ENCODE measurements at places on chromosomes 11 and 22. TPM values are rescaled to one million over a fixed set of nuclear protein-coding genes. Genes with fewer than 3 reads are reported as not detected.
A peak's percentile ranks its signal among the peaks of the same experiment; 100 is the strongest.

DNA sequence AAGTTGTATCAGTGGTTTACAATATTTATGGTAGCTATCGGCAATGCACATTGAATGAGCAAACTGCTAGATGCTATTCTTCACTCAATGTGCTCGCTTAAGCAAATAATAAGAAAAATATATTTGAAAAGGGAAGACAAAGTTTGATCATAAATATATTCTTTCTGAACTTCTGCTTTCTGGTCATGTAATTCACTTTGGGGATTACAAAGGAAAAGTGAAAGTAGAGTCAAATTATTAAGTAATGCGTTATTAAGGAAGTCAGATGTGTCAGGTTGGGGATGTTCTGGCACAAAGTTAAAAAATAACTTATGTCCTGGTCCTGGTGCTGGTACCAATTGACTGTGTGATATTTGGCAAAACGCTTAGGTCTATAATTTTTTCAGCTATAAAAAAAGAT lies 98.0 kb upstream of the TRIM77 start:
- ATAC-seq, result no peak

DNA sequence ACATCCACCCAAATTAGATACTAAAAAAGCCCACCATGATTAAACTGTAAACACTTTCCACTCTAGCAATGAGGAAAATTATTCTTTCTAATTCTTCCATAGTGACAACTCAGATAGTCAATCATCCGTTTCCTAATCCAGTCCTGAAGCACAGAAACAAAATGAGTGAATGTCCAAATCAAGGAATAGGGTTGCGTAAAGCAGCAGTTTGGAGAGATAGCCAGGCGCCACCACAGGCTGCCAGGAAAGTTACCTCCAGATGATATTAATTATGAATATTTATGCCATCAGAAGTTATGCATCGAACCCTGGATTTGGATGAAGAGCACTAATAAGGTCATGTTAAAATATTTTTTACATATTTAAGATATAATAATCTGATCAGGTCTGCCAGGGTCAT lies 63.2 kb downstream of the ETS1 start:
- no peak for ATAC-seq

DNA sequence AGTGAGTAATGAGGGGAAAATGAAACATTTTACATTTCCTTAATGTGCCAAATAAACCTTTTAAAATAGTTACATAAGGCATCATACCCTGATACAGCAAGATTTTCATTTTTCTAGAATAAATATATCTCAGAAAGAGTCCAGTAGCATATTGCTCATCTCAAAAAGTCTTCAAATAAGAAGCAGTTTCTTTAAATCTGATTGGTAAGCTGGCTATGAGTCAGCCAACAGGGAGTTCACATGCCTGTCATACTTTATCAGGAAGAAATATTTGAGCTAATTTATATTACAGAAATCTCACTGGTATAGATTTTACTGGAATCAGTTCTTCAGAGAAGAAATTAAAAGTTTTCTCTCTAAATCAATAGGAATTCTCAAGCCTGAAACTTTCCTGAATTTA lies 258.1 kb downstream of the C11orf87 start:
- ATAC-seq, result no peak

GRCh38 chr11:92657226-92657625 lies 312.2 kb upstream of the MTNR1B start:
- ATAC-seq, result no peak

- peak; percentile 85 for ATAC-seq
These were observed 30.7 kb downstream of the PPP2R1B start for GRCh38 chr11:111735262-111736116.

Gene MMP27
- not detected for total RNA-seq

GRCh38 chr11:77386178-77386577 lies 84.7 kb upstream of the GDPD4 start:
- ATAC-seq, result no peak

DNA sequence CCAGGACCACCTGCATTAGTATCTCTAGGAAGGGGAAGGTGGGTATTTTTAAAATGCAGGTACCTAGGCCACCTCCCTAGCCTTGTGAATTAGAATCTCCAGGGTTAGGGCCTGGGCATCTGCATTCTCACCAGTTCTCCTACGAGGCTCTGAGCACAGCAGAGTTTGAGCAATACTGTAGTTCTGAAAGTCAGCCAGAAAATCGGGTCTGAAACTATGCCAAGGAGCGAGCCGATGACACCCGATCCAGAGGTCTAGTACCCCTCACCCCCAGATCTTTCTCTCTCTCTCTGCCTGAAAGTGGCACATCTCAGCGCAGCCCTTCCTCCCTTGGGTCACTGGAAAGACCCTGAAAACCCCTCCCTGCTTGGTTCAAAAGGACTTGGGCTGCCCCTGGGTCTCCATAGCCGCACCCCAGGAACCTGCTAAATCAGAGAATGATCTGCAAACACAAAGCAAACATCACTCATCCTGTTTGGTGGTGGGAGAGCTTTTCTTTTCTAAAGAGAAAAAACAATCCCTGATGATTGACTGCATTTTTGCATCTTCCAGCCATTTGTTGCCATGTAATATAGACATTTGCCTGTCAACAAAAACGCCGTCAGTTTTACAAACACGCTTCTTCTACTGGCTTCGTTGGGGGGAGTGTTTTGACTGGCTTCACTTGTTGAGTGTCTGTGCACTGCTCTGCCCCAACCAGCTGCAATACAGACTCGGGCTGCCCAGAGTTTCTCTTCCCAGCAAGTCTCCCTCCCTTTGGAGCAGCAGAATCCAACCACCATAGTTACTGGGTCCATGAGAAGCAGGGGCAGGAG lies 229.9 kb downstream of the MN1 start:
- ATAC-seq, result no peak

- peak; percentile 79 for ATAC-seq
These were observed 57.0 kb downstream of the RBFOX2 start for GRCh38 chr22:35971456-35972119.

- ATAC-seq, result no peak
These were observed 1325.8 kb downstream of the TBC1D22A start for GRCh38 chr22:48088251-48088650.

DNA sequence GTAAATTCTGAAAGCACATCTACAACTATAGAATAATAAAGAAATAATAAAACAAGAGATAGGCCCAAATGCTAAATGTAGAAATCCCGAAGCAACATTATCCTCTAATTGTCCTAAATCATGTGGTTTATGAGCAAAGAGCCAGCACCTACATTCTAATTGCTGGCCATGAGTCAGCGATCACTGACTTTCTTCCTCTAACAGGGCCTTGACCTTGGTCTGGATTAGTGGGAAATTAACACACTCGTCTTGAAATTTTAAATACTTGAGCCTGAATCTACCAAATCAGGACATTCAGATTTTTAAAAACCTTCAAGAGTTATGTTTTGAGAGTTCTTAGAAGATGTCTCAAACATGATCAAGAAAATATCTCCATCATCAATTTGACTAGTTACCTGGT lies 727.6 kb downstream of the METTL15 start:
- ATAC-seq, result no peak

DNA sequence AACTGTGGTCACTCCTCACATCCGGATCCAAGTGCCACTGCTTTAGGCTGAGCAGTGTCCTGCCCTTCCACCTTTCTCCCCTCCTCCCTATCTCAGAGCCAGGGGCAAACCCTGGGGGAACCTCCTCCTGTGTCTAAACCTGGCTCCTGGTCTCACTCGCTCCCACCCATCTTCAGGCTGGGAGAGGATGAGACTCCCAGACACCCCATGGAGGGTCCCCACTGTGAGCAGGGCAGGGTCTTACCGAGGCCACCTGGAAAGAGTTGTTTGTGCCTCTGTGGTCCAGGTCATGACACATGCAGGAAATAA lies 93.6 kb downstream of the PDE2A start:
- no peak for ATAC-seq

DNA sequence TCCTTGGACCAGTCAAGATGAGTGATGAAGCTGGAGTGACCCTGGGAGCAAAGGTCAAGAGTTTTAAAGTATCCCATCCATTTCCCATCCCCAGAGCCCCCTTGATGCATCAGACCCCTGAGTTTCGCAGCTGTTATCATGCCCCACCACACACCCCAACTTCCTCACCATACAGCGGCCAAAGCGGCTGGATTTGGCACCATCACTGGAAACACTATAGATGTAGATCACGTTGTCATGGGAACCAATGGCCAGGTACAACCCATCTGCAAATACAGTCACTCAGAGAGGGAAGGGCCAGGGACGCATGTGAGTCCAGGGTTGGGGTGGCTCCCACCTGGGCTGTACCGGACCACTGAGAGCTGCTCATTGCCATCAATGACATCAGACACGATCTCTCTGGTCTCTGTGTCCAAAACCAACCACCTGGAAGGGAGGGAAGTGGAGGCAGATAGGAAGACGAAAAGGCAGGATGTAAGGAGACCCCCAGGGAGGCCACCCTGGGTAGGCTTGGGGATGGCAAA lies 2.2 kb upstream of the MTA2 start:
- no peak for ATAC-seq

- ATAC-seq, result no peak
These were observed 7.1 kb upstream of the OR8K3 start for GRCh38 chr11:56307836-56308235.

- ATAC-seq, result peak; percentile 83
These were observed 68.2 kb upstream of the B3GAT1 start for GRCh38 chr11:134480136-134480712.
